SK-N-MC (cell line): ENCODE measurements at places on chromosomes 1 and 21.
A peak's percentile ranks its signal among the peaks of the same experiment; 100 is the strongest.

- DNase-seq, result no peak
These were observed 722 bp downstream of the LZIC start for GRCh38 chr1:9942399-9942938.

DNA sequence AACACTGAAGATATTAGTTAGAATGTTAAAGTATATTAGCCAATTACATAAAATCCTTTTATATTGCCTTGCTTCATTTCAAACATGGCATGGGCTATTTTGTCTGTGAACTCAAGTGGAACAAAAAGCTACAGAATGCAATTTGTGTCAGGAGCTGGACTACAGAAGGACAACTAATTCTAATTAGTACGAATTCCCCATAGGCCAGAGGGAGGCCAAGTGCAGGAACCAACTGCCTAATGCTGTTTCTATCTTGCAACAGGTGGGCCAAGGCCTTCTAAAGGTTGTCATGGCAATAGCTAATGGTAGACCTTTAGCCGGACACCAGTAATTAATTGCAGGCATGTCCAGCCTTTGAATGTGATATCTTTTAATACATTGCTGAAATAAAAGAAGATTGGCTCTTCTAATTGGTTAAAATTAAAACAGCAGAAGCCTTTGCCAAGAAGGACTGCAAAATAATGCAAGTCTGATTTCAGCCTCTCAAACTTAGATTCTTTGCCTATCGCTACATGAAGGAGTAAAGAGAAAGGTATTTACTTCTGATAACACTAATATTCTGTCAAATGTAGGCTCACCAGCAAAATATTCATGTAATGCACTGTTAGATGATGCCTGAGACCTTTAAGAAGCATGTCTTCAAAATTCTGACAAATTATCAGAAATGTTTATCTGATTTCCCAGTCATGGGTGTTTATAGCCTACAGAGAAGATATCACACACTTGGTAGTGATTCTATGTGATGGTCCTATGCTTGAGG is 232.1 kb downstream of the LMO4 start:
- DNase-seq, result no peak

DNA sequence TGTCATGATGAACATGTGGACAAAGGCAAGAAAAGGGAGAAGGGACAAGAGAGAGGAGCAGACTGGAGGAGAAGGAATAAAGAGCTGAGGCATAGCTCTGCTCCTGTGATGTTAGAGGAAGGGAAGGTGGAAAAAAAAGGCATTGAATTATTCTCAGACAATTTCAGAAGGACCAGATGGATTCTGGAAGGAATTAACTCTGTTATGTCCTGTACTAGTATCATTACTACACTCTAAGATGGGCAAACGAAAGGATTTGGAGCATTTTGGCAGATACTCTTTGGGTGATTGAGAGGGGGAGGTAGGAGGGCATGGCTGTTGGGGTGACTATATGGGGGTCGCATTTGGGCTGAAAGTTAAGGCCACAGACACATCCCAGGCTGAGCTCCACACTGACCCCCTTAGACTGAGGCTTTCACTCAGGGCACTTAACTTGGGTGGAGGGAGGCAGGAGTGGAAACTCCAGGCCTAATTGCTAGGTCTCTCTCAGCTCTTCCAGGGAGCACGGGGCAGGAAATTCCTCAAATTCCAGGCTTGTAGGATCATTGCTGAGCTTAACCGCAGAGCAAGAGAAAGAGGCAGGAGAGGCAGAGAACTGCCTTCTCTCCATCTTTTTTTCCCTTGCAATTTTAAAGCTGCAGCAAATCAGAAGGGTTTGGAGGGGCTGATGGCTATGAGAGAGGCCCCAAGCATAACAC is 25.9 kb downstream of the KIRREL1 start:
- DNase-seq, result peak; percentile 78

- no peak for DNase-seq
These were observed 3.2 kb downstream of the GPR3 start for GRCh38 chr1:27395441-27396195.

DNA sequence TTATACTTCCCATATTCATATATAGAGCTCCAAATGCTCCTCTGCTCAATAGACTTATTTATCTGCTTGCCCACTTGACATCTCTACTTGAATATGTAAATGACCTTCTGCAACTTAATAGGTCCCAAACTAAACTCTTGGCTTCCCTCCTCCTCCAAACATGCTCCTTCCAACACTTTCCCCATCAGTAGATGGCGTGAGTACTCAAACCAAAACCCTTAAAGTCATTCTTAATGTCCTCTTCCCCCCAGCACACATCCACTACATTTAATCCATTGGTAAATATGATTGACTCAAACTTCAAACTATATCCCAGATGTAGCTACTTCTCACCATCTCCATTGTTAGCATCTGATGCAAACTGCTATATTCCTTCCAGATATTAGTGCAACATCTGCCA is 48.5 kb upstream of the PBX1 start:
- DNase-seq, result no peak

DNA sequence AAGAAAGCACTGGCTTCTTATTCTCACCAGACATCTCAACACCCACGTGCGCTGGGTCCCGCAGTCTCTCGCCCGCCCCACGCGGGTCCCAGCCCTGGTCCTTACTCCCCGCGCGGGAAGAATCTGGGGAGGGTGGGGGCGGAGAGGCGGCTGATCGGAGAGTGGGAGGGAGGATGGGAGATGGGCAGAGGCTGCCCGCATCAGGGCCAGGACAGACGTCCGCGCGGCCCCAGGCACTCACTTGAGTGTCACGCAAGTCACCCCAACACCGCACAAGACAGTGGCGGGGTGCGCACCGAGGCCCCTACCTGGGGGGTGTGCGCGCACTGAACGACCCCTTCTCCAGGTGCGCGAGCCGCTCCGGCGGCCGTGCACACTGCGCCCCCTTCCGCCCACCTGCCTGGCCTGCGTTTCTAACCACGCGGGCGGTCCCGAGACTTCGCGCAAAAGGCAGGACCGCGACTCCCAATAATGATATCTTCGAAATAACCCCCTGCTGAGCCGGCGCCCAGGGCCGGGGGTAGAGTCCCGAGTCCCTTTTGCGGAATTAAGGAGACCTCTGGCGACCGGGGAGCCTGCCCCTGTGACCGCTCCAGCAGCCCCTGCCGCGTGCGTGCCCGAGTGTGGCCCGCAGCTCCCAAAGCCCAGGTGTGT is 6.0 kb upstream of the SIM2 start:
- no peak for DNase-seq
